Activated CD8-positive, alpha-beta memory T cell treated with anti-CD3 and anti-CD28 coated beads for 4 hours (primary cell): ENCODE measurements at places on chromosomes 7 and 10.
A peak's percentile ranks its signal among the peaks of the same experiment; 100 is the strongest.

GRCh38 chr10:97412891-97413304, 11.8 kb upstream of the RRP12 start:
- no peak for DNase-seq

- DNase-seq = no peak
Observed at GRCh38 chr7:36084485-36085091, 68.5 kb upstream of the EEPD1 start.

- no peak for DNase-seq
Observed at GRCh38 chr10:30013757-30014156, 45.6 kb downstream of the JCAD start.

GRCh38 chr10:115084277-115084850, 8.8 kb upstream of the ATRNL1 start:
- no peak for DNase-seq

DNA sequence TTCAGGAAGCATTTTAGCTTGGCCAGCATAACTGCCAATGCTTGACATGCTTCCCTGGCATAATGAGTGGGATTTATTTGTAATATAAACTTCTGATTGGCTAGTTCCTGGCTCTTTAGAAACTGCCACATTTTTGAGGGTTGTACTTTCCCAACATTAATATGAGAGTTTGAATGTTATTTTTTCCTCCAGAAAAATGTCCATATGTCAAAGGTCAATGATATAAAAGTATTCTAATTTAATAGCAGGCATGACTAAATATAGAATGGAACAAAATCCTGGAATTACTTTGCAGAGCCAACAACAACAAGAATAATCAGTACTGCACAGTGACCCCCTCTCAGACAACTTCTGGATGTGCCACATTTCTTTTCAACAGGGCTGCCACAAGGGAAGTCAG, 352.6 kb downstream of the PRPF18 start:
- DNase-seq = no peak

DNA sequence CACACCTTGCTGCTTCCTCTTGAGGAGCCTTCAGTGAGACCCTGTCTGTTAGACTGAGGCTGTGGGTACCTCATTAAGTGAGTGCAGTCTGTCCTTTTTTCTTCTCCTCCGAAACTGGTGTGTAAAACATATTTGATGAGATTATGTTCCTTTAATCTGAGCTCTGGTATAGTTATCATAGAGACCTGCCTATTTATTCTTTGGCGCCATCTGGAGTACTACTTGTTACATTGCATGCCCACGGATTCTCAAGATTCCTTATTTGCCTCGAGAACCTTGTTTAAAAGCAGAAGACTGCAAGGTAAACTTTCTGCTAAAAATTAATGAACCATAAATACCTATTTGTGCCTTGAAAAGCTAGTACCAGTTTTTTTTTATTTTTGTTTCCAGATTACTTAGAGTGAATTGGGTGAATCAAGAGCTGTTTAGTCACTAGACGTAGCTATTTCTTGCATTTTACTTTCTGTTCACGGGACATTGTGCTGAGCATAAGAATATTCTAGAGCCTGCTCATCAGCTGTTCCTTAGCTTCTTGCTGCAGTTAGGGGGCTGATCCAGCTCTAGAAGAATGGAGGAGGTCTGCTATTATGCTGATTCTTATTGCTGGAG, 16.9 kb upstream of the STMP1 start:
- no peak for DNase-seq

DNA sequence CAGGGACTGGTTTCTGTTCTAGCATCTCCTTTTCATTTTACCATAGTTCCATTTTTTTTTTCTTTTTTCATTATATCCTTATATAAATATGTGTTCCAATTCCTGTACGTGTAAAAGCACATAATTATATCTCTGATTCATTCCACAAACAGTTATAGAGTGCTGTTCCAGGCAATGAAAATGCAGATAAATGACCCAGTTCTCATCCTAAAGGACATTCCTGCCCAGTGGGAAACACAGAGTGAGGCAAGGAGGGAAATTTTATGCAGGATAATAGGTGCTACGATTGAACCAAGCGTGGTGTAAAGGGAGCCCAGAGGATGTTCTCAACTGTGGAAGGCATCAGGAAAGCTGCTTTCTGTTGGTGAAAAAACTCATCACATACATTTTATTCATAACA, 408.1 kb downstream of the GATA3 start:
- DNase-seq = no peak

- DNase-seq = no peak
Observed at GRCh38 chr10:123357421-123357930, 203.3 kb downstream of the BUB3 start.

GRCh38 chr7:38066391-38066790, 111.7 kb upstream of the STARD3NL start:
- no peak for DNase-seq

DNA sequence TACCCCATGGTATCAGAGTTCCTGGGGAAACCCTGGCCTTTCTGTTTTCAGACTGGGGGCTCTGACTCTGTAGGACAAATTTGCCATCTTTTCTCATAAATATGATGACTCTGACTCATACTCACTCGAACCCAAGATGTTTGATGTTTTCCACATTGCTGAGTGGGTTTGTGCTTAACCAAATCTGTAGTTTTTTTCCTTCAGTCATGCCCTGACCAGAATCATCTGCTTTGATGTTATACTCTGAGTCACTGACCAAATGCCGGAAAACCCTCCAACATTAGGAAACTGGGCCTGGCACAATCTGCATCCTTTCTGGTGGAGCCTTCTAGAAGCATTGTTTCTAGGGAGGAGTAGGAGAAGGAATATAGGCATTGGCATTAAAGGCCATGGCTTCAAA, 118.7 kb downstream of the C10orf105 start:
- no peak for DNase-seq

GRCh38 chr7:106462365-106462859, 177.6 kb upstream of the NAMPT start:
- DNase-seq = no peak

DNA sequence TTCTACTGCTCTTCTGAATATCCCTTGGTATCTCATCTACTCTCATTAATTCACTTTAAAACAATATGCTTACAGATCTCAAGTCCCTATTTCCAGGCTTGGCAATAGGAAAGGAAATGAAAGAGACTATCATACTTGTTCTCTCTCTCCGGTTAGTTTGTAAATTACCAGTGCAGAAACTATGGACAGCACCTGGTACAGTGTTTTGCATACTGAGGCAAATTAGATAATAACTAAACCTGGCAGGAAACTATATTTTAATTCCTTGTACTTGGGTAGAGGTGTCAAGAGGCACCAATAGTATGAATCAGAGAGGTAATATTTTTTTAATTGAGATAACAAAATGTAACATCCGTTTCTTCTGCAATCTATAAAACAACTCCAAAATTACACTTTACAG, 97.7 kb upstream of the TMEM196 start:
- DNase-seq = no peak

- no peak for DNase-seq
Observed at GRCh38 chr10:107434854-107435253, 270.3 kb upstream of the SORCS1 start.

- no peak for DNase-seq
Observed at GRCh38 chr7:112798274-112799159, 8.3 kb upstream of the TMEM168 start.

- no peak for DNase-seq
Observed at GRCh38 chr7:80450621-80451308, 61.1 kb downstream of the GNAT3 start.

DNA sequence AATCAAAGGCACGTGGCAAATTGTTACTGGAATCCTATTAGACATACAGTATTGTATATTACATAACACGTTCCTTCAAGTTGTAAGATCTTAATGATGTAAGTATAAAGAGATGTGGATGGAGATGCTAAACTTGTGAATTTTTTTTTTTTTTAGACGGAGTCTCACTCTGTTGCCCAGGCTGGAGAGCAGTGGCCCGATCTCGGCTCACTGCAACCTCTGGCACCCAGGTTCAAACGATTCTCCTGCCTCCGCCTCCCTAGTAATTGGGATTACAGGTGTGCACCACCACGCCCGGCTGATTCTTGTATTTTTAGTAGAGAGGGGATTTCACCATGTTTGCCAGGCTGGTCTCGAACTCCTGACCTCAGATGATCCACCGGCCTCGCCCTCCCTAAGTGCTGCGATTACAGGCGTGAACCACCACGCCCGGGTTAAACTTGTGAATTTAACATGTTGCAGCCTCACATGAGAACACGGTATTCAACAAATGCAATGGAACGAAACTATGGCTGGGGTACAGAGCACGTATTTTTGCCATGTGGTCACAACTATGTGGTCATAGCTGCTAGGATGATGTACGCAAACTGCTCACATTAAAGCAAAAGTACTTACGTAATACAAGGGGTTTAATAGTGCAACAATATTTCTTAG, 818 bp upstream of the SUPV3L1 start:
- peak; percentile 19 for DNase-seq

- DNase-seq = peak; percentile 67
Observed at GRCh38 chr7:128883622-128884448, 21.2 kb downstream of the ATP6V1F start.

DNA sequence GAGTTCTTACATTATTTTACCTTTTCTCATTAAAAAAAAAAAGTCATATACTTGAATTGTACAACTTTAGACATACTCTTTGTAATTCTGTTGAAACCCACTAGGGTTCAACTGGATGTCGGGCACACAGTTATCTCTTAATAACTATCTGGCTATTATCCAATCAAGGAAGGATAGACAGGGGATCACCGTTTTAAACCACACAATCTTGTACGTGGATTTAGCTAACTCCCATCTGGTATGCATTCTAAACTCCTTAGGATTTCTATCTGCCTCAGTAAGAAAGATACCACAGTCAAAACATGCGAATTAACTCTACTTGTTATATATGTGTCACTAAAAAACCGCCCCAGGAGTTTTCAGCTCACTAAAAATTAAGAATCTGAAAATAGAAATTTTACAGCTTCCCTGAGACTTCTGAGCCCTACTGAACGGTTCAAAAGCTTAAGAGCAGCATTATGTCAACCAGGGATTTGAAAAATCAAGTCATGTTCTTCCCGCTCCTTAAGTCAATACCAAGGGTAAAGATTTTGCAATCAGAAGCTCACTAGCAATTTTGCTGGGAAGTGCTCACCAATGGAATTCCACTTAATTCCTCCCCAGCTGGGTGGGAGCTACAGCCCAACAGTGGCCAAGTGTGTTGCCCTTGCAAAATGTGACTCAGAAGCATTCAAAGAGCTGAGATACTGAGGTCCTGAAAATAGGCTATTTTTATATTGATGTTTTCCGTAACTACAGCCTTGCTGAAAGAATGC, 267.0 kb downstream of the FRMD4A start:
- no peak for DNase-seq

DNA sequence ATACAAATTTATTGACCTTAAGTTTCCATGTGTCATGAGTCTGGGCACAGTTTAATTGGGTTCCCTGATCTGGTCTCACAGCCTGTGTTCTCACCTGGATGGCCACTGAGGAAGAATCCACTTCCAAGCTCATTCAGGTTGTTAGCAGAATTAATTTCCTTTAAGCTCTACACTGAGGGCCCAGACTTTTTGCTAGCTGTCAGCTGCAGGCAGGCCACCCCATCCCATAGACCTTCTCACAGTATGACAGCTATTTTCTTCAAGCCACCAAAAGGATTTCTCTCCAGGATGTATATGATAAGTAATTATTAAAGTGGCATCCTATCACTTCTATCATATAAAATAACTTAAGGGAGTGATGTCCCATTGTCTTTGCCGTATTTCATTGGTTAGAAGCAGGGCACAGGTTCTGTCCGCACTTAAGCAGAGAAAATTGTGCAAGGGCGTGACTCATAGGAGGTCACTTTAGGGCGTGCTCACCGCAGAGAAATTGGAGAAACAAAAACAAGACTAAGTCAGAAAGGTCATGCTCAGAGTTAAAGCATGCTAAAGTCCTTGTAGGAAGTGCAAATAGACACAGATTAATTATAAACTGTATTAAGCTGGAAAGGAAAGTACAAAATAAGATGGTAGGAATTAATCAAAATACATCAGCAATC, 109.9 kb downstream of the AHR start:
- DNase-seq = no peak

DNA sequence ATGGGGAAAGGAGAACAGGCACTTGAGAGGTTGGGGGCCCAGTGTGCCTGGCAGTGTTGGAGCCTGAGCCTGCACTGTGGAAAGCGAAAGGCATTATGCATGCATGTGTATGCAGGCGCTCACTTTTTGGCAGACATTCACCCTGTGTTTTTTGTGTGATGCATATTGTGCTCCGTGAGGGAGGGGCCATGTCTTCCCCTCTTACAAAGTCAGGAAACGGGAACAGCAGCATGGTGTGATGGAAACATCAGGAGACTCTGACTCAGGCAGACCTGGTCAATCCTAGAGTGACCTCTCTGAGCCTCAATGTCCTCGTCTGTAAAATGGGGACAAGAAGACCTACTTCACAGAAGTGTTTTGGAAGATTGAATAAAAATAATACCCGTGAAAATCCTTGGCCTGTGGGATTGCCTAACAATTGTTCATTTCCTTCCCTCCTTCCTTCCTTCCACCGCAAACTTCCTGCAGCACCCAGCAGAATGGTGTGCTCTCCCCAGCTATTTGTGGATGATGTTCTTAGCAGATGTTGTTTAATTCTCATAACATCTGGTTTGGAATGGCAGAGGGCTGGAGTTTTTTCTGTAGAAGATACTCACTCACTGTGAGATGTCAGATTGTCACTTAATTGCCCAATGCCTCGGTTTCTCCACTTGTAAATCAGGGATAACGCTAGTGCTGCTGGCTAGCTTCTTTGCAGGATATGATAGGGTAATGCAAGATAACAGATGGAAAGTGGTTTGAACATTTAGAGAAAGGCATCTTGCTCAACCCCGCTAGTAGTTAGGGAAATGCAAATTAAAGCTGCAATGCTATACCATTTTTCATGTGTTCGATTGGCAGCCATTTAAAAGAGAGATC, 39.8 kb downstream of the CDH23 start:
- no peak for DNase-seq

GRCh38 chr10:90652519-90652918, 205.3 kb downstream of the HTR7 start:
- no peak for DNase-seq

DNA sequence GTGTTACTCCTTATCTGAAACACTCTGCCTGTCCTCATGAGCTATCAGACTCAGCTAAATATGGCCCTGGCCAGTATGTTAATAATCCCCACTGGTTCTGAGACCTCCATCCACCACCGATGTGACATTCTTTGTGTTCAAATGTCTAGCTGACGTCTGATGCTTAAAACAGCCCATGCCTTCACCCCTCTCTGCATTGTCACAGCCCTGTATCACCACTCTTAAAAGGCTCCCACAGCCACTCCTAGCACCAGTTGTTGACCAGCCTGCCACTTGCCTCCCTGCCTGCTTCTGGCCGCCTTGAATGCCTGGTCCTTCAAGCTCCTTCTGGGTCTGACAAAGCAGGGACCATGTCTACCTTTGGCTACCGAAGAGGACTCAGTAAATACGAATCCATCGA, at the start of gene LMOD2:
Gene LMOD2 (plus strand): TSS at position 253 of the 400 bp plus-strand sequence. CDS start 98 bp downstream, at position 351.
- DNase-seq = no peak
